Activated CD8-positive, alpha-beta memory T cell treated with anti-CD3 and anti-CD28 coated beads, Interleukin-2, amount 50 U/mL, for 4 hours (primary cell): ENCODE measurements at places on chromosomes 3 and 15.

DNA sequence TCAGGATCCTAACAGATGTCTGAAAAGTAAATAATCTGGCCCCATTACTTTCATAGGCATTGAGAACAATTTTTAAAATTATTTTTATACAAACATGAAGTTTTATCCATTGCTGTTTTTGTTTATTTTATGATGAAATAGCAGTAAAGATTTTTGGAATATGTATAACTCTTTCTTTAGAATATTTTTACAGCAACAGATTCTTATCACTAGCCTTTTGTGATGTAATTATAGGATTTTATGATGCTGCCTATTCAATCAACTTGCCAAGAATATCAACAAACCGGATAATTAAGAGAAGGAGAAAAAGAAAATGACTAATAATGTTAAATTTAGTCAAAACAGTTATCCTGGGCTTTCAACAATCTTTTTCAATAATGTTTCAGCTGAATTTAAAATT lies 386.3 kb downstream of the ZIC1 start:
- no peak for DNase-seq

DNA sequence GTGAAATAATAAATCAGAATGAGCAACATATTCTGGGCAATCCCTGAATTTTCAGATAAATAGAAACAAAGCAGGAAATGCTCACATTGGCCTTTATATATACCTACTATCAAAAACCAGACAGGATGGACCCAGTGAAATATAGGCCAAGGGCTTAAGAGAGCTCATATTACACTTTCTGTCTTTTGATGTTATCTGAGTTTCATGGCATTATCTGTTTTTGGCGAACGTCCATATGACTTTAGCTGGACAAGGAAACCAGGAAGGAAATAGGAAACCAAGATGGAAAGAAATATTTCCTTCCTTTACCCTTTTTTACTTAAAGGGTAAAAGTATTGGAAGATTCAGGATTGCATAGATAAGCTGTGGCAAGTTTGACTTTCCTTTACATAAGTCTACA lies 274.8 kb downstream of the THSD4 start:
- no peak for DNase-seq

GRCh38 chr3:142693136-142693853 lies 30.5 kb upstream of the TRPC1 start:
- DNase-seq = no peak

DNA sequence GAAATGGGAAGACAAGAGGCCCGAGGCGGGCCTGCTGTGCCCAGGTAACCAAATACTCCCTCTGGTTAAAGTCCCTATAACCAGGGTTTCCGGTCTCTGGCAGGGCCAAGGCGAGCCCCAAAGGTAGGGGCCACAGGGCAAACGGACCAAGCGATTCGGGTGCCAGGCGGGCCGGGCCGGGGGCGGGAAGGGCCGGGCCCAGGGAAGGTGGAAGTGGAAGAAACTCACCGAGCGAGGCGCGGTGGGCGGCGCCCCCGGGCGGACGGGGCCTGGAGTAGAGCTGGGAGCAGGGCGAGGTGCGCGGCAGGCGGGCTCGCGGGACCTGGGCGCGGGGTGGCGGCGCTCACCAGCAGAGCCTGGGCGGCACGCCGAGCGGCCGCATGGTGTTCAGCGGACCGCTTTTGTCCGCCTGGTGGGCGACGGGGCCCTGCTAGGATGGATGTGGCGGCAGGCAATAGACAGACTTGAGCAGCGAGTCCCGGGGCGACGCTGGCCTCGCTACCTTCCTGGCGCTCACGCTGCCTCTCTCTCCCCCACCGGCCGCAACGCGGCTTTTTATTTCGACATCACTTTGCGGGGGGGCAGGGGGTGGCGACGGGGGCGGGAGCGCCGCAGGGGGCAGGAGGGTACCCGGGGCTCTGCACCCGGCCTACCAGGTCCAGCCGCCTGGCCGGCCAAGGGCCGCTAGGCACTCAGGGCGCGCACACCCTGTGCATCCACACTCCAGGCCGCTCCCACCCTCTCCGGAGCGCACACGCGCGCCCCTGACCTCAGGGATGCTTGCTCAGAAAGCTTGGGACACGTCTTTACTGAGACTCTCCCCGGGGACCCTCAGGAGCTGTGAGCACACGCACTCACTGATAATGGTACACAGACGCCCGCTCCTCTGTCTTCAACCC lies at the start of gene GATA2:
TSS of gene GATA2 (minus strand) at position 531 of the 899 bp plus-strand sequence. CDS start 6,170 bp downstream, outside the sequence.
- no peak for DNase-seq

DNA sequence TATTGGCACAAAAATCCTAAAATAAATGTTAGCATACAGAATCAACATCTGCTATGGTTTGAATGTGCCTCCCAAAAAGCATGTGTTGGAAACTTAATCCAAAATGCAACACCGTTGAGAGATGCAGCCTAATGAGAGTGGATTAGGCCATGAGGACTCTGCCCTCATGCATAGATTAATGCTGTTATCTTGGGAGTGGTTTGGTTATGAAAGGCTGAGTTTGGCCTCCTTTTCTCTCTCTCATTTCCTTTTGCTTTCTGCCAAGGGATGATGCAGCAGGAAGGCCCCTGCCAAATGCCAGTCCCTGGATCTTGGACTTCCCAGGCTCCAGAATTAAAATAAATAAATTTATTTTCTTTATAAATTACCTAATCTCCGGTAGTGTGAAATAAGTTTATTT lies 49.4 kb downstream of the SYNM start:
- no peak for DNase-seq

DNA sequence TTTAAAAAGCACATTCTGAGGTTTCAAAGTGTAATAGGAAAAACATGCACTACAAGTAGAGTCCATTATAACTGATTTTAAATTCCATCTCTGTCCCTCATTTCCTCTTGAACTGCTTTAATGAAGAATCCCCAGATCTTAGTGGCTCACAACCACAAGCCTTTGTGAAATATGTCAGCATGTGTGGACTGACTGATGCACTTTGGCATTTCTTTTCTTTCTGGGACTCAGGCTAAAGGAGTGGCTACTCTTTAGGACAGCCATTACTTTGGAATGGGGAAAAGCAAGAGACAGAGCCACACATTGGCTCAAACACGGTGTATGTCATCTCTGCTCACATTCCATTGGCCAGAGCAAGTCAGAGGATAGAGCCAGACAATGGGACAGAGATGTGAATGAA lies 139.6 kb downstream of the GRM7 start:
- no peak for DNase-seq

- no peak for DNase-seq
Observed at GRCh38 chr15:101520395-101520794, 30.9 kb upstream of the PCSK6 start.

GRCh38 chr15:90019611-90020010 lies 18.5 kb downstream of the ZNF710 start:
- DNase-seq = no peak

DNA sequence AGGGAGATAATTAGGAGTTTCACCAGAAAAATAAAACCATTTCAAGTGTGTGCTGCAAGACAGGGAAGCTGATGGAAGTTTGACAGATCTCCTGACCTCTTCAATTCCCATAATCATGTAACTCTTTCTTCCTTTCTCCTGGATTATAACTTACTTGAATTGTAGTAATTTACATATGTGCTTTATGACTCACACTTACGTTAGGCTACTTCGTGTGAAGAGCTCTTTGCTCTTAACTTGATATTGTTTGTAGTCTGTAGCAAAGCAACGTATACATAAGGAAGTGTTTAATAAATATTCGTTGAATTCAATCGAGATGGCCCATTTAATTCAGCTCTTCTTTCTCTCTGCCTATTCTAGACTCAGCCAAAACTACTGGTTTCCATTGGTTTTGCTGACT lies 23.5 kb downstream of the ROBO2 start:
- no peak for DNase-seq

GRCh38 chr15:31439328-31439727 lies 112.7 kb downstream of the KLF13 start:
- DNase-seq = peak; percentile 32

DNA sequence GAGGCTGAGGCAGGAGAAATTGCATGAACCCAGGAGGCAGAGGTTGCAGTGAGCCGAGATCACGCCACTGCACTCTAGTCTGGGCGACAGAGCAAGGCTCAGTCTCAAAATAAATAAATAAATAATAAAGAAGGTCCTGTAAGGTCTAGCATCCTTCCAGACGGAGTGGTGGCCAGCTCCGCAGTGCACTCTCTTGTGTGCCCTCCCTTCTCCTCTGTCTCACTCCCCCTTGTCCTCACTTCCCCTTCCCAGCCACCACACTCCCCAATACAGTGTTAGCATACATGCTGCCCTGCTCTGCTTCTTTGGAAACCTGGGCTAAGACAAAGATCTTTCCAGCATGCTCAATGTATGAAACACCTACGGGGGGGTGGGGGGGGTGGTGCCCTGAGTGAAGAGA lies 3.4 kb upstream of the CLN6 start:
- no peak for DNase-seq

GRCh38 chr3:13195374-13195773 lies 122.1 kb upstream of the IQSEC1 start:
- no peak for DNase-seq

DNA sequence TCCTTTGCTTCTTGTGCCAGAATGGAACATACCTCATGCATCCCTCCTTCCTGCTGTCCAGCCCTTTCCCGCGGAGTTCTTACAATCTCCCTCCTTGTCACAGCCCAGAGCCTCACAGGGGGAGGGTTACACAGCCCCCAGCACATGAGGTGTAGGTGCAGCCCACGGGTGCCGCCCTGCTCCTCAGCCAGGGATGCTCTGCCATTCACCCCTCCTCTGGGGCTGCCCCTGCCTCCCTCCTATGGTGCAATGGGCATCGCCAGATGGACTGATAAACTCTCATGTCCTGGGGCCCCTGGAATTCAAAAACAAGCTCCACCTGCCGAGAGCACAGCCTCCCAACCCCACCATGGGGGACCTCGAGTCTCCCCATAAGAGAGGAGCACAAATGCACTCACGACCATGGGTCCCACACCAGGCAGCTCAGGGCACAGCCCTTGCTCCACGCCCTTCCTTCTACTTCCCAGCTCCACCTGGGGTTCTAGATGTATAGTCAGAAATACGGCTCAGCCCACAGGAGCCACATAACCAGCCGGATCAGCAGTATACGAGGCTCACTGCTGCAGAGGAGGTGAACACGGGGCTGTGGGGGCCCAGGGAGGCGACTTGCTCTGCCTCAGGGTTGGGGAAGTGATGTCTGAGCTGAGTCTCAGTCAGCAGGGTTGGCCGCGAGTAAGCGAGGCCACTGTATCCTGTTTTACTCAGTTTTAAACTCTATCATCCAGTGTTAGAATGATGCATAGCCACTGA lies 269.7 kb upstream of the LYSMD4 start:
- DNase-seq = no peak

DNA sequence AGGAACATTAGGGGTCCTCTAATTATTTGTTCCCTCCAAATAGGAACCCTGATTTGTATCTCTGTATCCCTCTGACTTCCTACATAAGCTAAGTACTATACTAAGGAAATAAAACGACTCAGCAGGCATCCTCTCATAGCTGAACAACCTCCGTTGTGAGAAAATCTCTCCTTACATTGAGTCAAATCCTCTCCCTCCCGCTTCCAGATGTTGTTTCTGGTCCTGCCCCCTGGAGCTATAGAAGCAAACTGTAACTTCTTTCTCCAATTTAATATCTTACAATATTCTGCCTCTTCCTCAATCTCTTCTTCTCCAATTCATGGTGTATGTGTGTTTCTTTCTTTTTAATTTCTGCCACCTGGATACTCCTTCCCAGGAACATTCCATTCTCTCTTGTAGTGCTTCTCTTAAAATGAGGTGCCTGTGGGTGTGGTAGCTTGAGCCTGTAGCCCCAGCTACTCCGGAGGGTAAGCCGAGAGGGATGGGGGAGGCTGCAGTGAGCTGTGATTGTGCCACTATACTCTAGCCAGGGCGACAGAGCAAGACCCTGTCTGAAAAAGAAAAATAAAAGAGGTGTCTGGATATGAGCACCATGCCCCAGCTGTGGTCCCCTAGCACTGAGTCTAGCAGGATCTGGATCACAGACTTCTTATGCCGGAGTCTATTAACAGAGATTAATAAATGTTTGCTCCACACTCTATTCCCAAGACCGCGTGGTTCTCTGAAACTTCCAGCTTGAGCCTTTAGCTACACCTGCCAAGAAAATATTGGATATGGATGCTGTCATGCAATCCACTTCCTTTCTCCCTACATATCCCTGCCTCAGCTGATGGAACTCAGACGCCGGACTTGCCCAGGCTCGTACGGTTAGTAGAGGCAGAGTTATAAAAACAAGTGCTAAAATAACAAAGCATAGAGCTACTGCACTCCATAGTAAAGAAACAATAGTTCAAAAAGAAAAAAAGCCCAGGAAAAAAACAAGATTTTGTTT lies 42.9 kb upstream of the NEO1 start:
- no peak for DNase-seq

GRCh38 chr3:177182352-177182751 lies 14.9 kb downstream of the TBL1XR1 start:
- DNase-seq = no peak

DNA sequence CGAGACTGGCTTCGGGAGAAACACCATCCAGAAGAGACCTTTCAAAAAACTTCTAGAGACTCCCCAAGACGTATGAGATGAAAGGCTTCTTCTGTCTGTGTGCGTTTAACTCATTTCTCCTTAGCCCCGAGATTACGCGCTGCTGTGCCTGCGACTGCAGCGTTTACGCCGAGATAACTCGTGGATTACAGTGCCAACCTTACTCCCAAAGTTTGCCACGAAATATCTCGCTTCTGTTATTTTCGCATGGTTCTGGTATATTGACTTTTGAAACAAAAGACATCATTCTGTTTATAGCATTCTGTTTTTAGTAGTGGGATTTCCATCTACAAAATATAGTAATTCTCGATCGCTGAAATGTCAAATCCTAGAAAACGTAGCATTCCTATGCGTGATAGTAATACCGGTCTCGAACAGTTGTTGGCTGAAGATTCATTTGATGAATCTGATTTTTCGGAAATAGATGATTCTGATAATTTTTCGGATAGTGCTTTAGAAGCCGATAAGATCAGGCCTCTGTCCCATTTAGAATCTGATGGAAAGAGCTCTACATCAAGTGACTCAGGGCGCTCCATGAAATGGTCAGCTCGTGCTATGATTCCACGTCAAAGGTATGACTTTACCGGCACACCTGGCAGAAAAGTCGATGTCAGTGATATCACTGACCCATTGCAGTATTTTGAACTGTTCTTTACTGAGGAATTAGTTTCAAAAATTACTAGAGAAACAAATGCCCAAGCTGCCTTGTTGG lies 467 bp downstream of the PGBD4 start:
- DNase-seq = no peak

GRCh38 chr15:49832511-49832910 lies 211.7 kb downstream of the DTWD1 start:
- no peak for DNase-seq

GRCh38 chr3:45553469-45553974 lies 41.0 kb upstream of the LIMD1 start:
- no peak for DNase-seq

GRCh38 chr3:27677565-27677964 lies 44.6 kb downstream of the EOMES start:
- DNase-seq = no peak

DNA sequence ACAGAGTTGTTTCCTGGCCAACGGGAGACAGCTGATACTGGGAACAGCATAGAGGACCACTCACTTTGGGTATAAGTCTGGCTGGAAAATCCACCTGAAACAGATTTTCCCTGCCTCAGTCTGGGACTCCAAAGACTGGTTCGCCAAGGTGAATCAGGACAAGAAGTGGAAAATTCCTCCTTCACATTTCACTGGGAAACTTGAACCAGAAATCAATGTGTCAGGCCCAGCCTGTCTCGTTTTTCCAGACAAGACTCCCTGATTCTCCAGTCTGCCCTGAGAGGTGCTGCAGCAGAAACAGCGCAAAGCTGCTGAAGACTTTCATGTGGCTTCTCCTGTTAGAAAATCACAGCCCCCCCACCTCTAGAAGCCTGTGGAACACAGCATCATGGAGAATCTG lies 269.8 kb downstream of the OPA1 start:
- no peak for DNase-seq

- DNase-seq = no peak
Observed at GRCh38 chr3:23809294-23809693, 3.5 kb downstream of the UBE2E1 start.
